ENCODE measurements at places on chromosomes 1 and 21. TPM values are rescaled to one million over a fixed set of nuclear protein-coding genes. Genes with fewer than 3 reads are reported as not detected.

Gene MTARC1
- 5.0 TPM for total RNA-seq

Gene GRHL3
- 0.66 TPM for total RNA-seq

DNA sequence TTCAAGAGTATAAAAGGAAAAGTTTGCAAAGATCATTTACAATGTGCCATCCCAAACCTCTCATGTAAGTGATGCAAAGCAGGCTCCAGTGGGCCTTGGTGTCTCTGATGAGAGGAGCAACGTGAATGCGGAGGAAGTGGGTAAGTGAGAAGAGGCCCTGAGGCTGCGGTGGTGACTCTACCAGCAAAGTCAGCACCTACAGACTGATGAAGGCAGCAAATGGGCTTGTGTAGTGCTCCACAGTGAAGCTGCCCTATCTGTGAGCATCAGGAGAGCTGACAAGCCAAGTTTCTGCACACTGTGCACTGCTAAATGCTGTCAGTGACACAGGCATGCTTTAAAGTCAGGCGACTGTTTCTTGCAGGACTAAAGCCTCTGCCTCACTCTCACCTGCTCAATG is 15.6 kb upstream of the RAP1A start:
- no peaks in the 10 kb centered on the region for H3K27me3 ChIP-seq
- peaks cover 8% of the 10 kb centered on the region for H3K4me1 ChIP-seq
- H3K27ac ChIP-seq = peak overlapping the region; percentile 9
- no peaks in the 10 kb centered on the region for H3K36me3 ChIP-seq
- H3K4me3 ChIP-seq = no peak overlapping the region

GRCh38 chr1:8541961-8542521 is 224.1 kb downstream of the SLC45A1 start:
- H3K27ac ChIP-seq = no peak overlapping the region
- H3K4me1 ChIP-seq = no peaks in the 10 kb centered on the region
- no peaks in the 10 kb centered on the region for H3K36me3 ChIP-seq
- H3K4me3 ChIP-seq = no peak overlapping the region

GRCh38 chr1:7553042-7553690 is 217.9 kb upstream of the VAMP3 start:
- no peak overlapping the region for H3K4me3 ChIP-seq
- no peak overlapping the region for H3K27ac ChIP-seq
- no peaks in the 10 kb centered on the region for H3K27me3 ChIP-seq
- H3K4me1 ChIP-seq = peaks cover 20% of the 10 kb centered on the region
- no peak for DNase-seq

GRCh38 chr1:81920245-81920740 is 119.6 kb downstream of the ADGRL2 start:
- no peaks in the 10 kb centered on the region for H3K27me3 ChIP-seq
- no peak for DNase-seq
- H3K4me3 ChIP-seq = no peak overlapping the region
- H3K4me1 ChIP-seq = no peaks in the 10 kb centered on the region
- no peak overlapping the region for H3K27ac ChIP-seq

Data from Peyer's patch (tissue), 4 donors.